ENCODE measurements at places on chromosomes 12 and 14.

- DNase-seq = peak; percentile 44
Measured at GRCh38 chr12:67069451-67070306, 199.5 kb upstream of the CAND1 start.

DNA sequence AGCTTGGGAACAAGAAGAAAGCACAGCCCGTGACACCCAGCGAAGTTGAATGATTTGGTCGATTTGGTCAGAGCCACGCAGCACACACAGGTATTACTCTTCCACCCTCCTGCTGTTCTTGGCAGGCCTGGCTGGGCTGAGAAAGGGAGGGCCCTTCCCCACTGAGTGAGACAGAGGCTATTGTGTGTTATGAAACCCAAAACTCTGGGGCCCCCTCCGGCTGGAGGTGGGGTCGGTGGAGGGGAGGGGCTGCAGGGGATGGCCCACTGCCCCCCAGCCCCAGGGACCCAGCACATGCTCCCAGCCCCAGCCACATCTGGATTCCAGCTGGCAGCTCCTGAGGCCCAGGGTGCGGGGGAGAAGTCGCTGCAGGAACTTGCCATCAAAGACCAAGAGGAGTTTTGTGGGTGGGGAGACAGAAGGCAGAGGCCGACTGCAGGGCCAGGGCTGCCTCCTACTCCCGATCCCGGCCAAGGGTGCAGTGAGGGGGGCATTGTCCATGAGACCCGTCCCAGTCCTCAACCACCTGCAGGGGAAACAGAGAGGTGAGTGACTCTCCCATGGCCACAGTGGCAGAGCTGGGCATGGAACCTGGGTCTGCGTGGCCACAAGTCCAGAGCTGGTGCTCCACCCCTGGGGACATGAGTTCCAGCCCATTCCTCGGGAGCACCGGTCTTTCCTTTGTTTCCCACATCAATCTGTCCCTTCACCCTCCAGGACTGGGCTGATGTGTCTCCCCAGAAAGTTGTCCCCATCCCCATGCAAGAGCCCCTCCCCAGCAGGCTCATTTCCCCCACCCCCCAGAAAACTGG is 8.7 kb downstream of the TMEM119 start:
- no peak for DNase-seq

- DNase-seq = no peak
Measured at GRCh38 chr14:74583689-74584434, 28.2 kb downstream of the LTBP2 start.

DNA sequence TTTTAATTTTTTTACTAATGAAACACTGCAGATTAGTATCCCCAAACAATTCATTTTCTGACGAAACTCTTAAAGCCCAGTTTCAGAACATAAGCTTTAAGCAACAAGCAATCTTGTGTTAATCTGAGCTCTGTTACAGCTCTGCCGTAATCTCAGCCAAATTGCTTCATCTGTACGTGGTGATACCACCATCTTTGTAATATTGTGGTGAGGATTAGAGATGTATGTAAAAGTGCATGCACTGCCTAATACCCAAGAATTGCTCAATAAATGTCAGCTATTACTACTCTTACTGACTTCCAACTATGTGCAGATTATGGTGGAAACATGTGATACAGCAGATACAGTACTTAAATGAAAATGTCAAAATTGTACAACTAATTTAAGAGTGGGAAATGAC is 1.8 kb downstream of the AKAP5 start:
- no peak for DNase-seq

- DNase-seq = no peak
Measured at GRCh38 chr12:65126482-65126881, 5.4 kb upstream of the WIF1 start.

DNA sequence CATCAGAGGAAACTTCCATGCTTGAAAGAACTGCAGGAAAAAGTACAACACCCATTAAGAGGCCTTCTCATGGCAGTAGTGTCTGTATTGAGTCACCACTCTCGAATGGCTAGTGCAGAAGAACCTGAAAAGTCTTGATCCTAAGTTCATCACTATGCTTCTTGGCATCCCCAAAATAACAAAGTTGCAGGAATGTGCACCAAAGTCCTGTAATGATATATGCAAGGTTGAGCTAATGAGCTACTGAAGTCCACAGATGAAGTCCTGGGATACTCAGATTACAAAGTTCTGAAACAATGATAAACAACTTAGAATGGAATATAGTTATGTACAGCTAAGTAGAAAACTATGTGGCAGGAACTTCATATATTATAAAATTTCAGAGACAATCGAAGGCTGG is 545.4 kb downstream of the FOXG1 start:
- DNase-seq = no peak

- peak; percentile 61 for DNase-seq
Measured at GRCh38 chr14:38078393-38078792, 129.3 kb upstream of the SSTR1 start.

Measured in activated CD4-positive, alpha-beta T cell treated with anti-CD3 and anti-CD28 coated beads, Interleukin-2, amount 10 ng/mL, durations not matched to agents 7 days and 5 days (primary cell).